WTC11 (cell line): ENCODE measurements at places on chromosomes 12 and 14.

DNA sequence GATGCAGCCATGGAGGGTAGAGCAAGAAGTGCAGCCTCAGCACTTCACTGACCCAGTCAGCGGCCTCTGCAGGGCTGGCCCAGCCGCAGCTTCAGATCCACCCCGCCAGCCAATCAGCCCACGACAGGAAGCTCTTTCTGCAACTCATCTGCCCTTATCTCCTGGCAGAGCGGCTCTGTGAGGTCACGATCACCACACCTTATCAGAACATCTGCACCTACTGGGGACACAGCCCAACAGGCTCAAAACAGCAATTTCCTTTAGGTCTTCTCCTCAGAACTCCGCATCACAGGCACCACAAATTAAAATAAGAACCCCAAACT is 287.3 kb downstream of the BCL11B start:
- DNase-seq, result no peak

GRCh38 chr12:55724940-55725309 is 3.9 kb downstream of the CD63 start:
- no peak for DNase-seq

GRCh38 chr12:65430006-65430405 is 151.5 kb downstream of the MSRB3 start:
- DNase-seq, result no peak

DNA sequence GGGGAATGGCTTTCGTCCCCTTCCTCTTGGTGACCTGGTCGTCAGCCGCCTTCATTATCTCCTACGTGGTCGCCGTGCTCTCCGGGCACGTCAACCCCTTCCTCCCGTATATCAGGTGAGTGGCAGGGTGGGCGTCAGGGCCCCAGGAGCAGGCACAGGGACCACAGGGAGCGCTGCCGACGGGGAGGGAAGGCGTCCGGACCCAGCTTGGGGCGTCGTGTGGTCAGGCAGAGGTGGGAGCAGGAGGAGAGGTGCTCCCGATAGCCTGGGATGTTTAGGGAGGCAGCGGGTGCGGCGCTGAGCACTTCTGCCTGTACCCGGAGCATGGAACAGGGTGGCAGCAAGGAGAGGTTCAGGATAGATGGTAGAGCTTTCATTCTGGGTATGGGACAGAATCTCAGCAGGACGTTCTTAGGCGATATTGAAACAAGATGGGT is 444 bp downstream of the DRAM1 start:
- DNase-seq, result no peak

- DNase-seq, result no peak
These were observed 2.8 kb downstream of the CARMIL3 start for GRCh38 chr14:24054646-24055045.

DNA sequence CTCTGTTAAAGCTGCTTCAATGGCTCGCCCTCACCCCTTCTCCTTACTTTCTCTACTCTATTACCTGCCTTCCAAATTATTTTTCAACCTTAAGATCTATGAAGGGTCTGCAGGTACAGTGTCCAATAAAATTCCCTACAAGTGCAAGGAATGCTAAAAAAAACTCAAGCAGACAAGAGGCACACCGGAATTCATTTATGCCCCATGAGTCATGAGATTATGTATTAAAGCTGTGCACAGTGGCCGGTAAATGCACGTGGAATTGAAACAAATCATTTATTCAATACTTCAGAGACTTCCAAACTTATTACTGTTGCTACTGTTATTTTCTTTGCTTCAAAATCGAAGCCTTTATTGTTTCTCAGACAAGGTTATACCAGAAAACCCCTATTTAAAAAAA is 68.4 kb downstream of the ST8SIA1 start:
- DNase-seq, result no peak

DNA sequence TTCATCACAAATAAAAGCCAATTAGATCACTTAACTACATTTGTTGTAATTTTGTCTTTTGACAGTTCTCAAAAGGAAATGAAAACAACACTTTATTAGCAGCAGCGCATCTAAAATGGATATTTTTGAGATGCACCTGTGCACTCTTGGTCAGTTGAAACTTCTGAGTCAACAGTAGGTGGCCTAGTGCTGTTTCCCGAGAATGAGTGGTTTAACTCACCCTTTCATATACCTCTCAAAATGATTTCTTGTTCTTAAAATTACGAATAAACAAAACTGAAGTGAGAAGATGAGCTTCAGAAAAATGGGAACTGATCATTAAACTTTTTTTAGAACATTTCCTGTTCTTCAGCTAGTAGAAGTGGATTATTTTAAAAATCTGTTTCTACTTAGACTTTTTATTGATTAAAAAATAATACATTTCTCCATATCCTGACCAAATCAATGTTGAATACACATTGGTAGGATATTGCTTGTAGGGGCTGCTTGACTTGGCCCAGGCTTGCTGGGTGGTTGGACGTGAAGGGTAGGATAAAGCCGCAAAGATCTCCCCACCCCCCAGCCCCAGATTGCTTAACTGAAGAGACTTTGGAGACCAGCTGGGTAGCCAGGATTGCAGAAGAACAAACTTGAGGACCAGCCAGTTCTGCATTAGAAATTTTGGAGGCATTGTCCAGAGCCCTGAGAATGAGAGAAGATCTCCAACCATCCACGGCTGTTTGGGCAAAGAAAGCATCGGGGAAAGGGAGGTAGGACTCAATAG is 22.3 kb upstream of the STK38L start:
- DNase-seq, result no peak

DNA sequence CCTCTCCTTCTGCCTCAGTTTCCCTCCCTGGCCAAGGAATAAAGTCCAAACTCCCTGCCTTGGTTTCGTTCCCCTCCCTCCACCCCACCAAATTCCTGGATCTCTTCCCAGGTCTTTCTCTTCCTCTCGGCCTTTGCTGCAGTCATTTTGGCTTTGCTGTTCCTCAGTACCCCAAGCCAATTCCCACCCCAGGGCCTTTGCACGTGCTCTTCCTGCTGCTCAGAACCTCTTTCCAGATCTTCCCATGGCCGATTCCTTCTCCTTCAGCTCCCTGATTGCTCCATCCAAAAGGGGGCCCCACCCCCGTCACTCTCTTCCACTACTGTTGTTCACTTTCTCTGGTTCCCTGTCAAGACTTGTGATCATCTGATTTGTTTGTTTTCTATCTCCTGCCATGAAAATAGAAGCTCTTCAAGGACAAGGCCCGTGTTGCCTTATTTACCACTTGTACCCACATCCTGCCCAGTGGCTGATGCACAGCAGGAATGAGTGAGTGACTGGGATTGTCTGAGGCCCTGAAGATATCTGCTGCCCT is 3.1 kb downstream of the HNF1A start:
- no peak for DNase-seq

- peak; percentile 78 for DNase-seq
These were observed 43.7 kb downstream of the CCDC59 start for GRCh38 chr12:82314406-82314892.

GRCh38 chr12:92719674-92720073 is 16.9 kb downstream of the PLEKHG7 start:
- DNase-seq, result no peak

DNA sequence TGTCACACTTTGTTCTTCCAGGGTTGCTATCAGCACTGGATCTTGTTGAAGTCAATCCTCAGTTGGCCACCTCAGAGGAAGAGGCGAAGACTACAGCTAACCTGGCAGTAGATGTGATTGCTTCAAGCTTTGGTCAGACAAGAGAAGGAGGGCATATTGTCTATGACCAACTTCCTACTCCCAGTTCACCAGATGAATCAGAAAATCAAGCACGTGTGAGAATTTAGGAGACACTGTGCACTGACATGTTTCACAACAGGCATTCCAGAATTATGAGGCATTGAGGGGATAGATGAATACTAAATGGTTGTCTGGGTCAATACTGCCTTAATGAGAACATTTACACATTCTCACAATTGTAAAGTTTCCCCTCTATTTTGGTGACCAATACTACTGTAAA is 23.7 kb downstream of the VTI1B start:
- DNase-seq, result no peak

DNA sequence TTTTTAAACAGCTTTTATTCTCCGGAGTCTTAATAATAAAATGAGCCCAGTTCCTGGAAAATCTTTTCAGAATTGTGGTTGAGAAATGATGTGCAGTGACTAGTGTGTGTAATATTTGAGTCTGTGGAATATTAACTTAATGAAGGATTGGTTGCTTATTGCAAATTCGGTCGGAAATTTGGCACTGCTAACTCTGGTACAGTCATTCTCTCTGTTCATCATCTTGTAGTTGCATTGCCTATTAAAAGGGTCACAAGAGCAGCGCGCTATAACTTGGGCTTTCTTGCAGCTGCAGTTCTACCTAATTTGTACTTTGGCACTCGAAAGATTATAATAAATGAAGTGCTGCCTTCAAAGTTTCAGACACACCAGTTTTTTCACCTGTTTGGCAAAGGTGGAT is 146.0 kb downstream of the FLRT2 start:
- no peak for DNase-seq

DNA sequence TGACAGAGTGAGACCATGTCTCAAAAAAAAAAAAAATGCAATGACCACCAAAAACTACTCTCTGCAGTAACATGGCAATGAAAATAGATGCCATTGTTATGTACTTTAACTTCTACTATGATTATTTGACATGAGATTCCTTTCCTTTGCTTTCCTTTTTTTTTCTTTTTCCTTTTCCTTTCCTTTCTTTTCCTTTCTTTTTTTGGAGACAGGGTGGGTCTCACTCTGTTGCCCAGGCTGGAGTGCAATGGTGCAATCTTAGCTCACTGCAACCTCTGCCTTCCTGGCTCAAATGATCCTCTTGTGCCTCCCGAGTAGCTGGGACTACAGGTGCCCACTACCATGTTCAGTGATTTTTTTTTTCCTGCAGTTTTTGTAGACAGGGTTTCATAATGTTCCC is 24.9 kb upstream of the ETFBKMT start:
- no peak for DNase-seq

DNA sequence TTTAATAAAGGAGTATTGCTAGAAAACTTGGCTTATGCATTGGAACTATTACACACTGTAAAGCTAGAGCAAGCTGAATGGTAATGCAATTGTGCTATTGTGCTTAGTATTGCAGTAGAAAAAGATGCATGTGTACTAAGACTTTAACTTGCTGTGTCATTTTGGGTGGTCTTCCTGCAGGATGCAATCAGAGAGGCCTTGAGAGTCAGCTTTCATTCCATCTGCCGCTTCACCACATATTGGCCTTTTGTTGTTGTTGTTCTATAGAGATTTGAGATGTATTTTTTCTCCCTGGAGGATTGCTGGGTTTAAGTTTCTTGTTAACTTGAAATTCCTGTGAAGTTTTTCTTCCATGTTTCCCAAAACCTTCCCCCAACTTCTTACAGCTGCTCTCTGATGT is 449.7 kb downstream of the TMTC2 start:
- no peak for DNase-seq

GRCh38 chr14:95774265-95775160 is 60.6 kb upstream of the TCL1A start:
- peak; percentile 76 for DNase-seq

DNA sequence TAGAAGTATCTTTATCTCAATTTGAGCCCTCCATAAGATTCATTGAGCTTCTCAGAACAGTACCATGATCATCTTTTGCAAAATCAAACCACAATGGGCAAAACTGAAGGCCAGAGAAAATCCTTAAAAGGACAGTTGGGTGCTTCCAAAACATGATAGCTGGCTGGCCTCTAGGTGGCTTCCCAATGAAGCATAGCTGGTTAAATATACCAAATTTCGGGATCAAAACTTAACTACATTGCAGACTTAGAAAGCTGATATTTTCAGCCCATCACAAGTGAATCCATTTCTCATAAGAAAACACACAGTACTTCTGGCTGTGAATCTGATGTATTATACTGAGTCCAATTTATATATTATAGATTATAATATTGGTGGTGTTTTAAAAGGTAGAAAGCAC is 15.3 kb upstream of the PIK3C2G start:
- no peak for DNase-seq

GRCh38 chr14:56170028-56170427 is 51.8 kb downstream of the PELI2 start:
- no peak for DNase-seq

GRCh38 chr12:109737631-109738030 is 24.0 kb downstream of the FAM222A start:
- DNase-seq, result peak; percentile 2

GRCh38 chr12:130303781-130304180 is 33.9 kb upstream of the PIWIL1 start:
- no peak for DNase-seq

DNA sequence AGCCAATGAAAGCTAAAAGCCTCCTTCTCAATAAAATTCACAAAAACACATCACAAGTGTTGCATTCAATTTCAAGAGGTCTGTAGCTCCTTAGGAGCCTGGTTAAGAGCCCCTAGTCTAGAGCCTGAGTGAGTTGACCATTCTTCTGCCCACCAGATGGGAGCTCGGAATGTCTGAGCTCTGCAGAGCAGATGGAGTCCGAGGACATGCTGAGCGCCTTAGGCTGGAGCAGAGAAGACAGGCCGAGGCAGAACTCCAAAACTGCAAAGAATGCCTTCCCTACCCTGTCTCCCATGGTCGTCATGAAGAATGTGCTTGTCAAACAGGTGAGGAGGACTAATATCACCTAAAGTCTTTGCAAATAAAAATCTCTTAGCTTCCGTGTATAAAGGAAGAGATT is 11.6 kb downstream of the CIPC start:
- no peak for DNase-seq

GRCh38 chr12:68675101-68675842 is 11.5 kb upstream of the NUP107 start:
- DNase-seq, result no peak

GRCh38 chr12:3920351-3921150 is 47.4 kb upstream of the PARP11 start:
- DNase-seq, result no peak

DNA sequence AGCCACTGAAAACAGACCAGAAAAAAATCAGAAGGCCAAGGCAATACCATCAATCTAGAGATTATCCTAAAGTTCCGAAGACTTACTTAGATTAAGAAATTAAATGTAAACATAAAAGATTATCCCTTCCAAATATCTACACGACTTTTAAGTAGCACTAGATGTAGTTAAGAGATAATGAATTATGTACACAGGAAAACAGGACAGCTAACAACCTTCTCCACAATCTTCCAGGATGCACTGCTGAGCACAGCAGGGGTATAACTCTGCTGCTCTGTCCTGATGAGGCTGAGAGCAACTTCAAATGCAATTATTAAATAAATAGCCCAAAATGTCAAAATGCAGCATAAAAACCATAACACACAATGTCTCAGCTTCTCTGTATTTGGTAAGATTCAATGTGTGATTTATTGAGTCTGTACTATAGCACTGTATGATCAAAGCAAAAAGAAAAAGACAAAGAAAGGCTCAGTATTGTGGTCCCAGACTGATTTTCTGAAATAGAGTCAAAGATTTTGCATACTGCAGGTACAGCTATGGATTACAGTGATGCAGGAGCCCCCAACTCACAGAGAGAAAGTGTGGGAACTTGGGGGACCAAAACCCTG is 56.9 kb downstream of the TMTC1 start:
- DNase-seq, result no peak
